ENCODE measurements at places on chromosomes 11 and 22.
A peak's percentile ranks its signal among the peaks of the same experiment; 100 is the strongest.

DNA sequence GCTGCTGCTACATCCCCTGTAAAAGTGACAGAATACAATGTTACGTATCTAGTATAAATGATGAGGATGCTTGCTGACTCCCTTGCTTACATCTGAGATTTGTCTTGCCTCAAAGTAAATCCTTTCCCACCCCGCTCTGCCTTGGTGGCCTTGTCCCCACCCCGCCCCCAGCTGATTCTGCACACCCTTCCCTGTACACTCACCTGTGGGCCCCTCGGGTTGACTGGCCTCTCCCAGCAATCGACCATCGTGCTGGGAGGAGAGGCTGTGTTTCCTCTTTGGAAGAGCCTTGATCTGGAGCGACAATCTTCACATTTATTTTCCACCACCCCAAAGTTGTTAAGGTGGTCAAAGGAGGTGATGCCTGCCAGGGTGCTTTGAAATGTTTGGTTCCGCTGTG lies 249.4 kb downstream of the TBC1D22A start:
- no peak for DNase-seq

GRCh38 chr22:25833676-25834075 lies 91.7 kb downstream of the MYO18B start:
- DNase-seq = no peak

DNA sequence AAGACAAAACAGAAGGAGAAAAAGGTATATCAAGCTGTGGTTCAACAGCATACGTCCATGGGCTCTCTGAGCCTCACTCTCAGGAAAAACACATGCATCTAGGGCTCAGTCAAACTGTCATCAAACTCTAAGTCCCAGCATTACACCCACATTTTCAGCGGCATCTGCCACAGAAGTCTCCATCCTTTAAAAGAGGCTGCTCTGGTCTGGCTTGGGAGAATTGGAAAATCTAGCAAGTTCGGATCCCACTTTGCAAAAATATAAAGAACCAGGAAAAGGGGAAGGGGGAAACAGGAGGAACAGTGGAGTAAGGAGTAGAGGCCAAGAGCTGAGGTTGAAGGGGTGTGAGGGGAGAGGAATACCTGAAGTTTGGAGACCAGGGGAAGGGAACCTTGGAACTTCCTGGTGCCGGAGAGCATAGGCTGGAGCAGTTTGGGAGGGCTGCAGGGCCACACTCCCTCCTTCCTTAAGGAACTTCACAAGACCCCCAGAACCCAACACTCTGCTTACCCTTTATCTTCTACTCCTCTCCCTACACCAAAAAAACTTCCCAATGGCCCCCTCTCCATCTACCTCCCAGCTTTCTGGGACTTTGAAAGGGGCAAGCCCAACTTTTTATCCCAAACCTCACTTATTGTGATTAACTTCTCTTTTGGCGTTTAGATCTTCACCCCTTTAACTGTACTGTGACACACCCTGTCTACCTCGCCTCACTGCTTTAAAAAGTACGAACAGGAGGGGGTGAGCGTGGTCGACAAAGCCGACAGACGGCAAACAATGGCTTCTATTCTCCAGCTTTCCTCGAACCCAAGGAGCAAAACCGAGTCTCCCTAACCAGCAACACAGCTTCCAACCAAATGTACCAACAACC lies 4.0 kb downstream of the PAX6 start:
- DNase-seq = no peak

DNA sequence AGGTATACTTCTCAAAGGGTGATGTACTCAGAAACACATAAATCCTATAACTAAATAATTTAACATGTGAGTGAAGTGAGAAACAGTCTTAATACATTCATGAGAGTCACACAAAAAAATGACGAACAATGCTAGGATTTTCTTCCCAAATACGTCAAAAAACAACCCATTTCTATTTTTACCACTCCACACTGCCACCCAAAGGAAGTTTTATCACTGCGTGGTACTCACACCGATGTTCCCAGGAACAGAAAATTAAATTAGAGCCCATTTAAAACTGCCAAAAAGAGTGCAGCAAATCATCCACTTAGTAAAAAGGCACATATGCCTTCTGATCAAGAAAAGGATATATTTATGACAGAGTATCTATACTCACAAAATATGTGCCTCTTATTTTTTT lies 710.9 kb upstream of the FAT3 start:
- no peak for DNase-seq

GRCh38 chr11:116335078-116335477 lies 437.7 kb downstream of the BUD13 start:
- DNase-seq = no peak

GRCh38 chr11:6656936-6657335 lies 1.3 kb upstream of the DCHS1 start:
- DNase-seq = no peak

DNA sequence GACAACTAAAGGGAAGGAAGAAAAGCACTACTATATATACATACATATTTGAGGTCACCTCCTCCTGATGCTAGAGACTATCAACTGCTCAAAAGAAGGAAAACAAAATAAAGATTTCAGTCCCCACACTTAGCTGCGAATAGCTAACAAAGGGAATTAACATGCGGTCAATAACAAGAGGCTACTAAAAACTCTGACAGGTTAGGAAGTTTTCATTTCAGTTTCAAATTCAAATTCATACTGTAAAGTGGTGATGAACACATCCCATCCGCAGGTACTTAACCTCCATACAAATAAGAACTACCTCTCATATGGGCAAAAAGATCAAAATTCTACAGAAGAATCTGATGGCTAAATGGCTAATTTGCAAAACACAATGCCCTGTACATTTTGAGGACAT lies 2.6 kb downstream of the NAP1L4 start:
- DNase-seq = peak; percentile 45

DNA sequence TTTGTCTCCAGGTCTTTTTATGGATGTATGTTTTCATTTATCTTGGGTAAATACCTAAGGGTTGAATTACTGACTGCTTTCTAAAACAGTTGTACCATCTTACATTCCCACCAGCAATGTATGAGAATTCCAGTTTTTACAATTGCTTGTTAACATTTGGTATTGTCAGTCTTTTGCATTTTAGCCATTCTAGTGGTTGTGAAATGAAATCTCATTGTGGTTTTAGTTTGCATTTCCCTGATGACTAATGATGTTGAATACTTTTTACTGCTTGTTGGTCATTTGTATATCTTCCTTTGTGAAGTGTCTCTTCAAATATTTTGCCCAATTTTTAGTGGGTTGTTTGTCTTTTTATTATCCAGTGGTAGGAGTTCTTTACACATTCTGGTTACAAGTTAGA lies 92.8 kb downstream of the ARFGAP2 start:
- DNase-seq = peak; percentile 28

Data from activated CD4-positive, alpha-beta T cell treated with anti-CD3 and anti-CD28 coated beads, Interleukin-10, Interleukin-2, amounts not matched to agents 100 ng/mL and 50 ng/mL, durations not matched to agents 16 hours and 8 hours (primary cell).